ENCODE measurements at places on chromosomes 5 and 9.
A peak's percentile ranks its signal among the peaks of the same experiment; 100 is the strongest.

- no peak for DNase-seq
Measured at GRCh38 chr5:44900273-44900954, 91.7 kb downstream of the MRPS30 start.

DNA sequence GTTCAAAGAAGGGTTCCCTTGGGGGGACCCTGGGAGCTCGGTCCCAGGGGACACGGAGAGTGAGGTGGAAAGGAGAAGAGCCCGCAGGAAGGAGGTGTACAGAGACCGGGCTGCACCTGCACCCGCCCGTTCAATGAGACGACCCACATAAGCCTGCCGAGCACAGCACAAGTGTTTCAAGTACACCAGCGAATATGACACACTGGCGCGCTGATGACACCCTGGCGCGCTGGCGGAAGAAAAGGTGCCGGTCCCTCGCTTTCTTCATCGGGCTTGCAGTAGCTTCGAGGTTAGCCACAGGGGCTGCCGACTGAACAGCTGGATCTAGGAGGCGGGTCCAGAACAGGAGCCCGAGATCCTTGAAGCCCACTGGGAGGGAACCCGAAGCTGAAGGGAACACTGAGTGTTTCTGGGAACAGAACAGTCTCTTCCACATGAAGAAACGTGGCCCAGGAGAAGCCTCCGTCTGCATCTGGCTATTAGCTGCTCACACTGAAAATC, 1.4 kb downstream of the TBC1D9B start:
- DNase-seq = no peak

GRCh38 chr5:174328631-174329299, 283.3 kb downstream of the NSG2 start:
- DNase-seq = no peak

GRCh38 chr5:136199408-136199807, 6.4 kb upstream of the SMIM32 start:
- DNase-seq = no peak

- DNase-seq = no peak
Measured at GRCh38 chr5:42872865-42873264, 61.2 kb upstream of the SELENOP start.

DNA sequence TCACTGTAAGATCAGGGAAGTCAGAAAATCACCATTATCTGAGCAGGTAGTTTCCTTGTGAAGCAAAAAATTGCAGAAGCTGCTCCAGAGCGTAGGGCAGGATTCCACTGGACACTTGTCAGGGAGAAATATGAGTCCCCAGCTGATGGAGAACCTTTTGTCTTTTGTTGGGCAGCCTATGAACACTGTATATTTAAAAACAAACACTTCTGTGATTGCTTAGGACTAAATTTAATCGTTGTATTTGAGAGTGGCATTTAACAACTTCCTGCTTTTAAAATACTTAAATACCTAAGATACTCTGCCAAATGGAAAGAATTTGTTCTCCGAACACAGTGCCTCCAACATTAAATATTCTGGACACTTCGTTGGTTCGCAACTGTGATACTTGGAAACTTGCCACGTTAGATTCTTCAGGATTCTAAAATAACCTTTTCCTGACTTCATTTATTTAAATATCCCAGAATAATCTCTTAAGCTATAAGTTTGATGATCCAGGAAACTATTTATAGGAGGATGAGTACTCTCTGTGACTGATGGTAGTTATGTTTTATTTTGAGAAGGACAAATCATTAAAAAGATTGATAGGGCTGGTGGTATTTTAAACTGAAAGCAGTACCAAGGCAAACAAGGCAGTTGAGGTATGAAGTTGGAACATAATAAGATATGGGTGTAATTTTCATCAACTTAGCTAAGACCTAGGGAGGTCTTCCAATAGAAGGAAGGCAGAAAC, 2.7 kb upstream of the HSPA4 start:
- DNase-seq = no peak

DNA sequence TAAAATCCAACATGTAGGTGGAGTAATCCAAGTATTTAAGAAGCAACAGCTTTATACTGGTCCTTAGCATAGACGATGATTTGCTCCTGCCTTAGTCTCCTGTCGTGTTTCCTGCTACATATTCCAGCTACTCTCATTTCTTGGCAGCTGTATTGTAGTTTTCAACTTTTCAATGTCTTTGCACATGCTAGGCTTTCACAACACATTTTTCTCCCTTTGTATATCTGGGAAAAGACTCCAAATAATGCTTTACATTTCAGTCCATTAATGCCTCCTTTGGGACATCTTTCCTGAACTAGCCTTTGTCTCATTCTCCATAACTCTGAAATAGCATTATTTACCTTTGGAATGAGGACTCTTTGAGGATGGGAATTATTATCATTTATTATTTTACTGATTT, 508.0 kb downstream of the PTPRD start:
- DNase-seq = no peak

- DNase-seq = no peak
Measured at GRCh38 chr9:133733421-133733795, 4.7 kb downstream of the SARDH start.

- DNase-seq = peak; percentile 76
Measured at GRCh38 chr5:83471405-83472212, at the start of gene VCAN. VCAN (plus strand) TSS chr5:83471744; CDS start chr5:83483519, 11,775 bp downstream.
